ENCODE measurements at places on chromosomes 16 and 17.

- no peak for DNase-seq
These were observed 540.0 kb upstream of the GOT2 start for GRCh38 chr16:59274141-59274540.

- no peak for DNase-seq
These were observed 12.4 kb downstream of the P3H4 start for GRCh38 chr17:41799366-41799765.

GRCh38 chr17:42561897-42562387 is at the start of gene COASY:
TSS of gene COASY (plus strand) at chr17:42562148. CDS start at chr17:42562623, 475 bp downstream.
- peak; percentile 95 for DNase-seq

GRCh38 chr17:59399914-59400313 is 68.5 kb downstream of the YPEL2 start:
- DNase-seq = no peak

DNA sequence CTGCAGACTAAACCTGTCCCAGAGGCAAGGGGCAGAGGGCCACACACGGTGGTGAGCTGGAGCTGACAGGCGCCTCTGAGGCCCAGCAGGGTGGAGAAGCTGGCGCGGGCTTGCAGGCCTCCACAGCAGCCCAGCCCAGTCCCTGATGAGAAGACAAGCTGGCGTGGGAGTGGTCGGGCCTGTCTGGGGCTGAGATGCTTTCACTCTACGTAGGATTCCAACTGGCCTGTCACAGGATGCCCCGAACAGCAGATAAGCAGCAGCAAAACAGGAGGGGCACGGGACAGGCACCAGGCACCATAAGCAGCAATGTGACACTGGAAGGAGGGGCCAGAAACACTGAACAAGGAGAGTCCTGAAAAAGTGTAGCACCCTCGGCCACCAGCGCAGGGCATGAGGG is 40.1 kb downstream of the PEMT start:
- DNase-seq = no peak

DNA sequence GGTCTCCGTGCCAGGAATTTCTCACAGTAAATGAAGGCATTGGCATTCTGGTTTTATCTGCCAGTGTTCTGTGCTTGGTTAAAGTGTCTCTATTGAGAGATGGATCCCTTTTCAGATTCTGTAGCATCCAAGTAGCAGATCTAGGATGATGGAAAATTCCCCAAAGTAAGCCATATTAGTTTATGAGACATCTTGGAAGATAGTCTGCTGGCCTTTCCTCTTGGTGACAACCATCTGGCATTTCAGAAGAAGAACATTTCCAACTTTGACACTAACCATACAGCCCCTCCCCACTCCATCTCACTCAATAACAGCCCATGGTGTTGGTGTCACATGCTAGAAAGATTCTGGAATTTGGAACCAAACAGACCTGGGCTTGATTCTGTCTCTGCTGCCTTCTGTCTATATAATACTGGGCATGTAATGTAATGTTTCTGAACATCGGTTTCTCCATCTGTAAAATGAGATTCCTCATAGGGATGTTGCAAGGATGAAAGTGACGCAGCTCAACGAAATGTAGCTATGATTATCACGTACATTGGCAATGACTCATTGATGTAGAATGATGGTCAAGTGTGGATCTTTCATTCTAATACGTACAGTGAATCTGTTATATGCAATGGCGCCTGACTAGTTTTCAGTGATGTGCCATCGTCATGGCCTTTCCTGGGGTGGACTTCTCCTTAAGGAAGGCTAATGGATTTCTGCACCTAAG is 32.6 kb upstream of the PIRT start:
- no peak for DNase-seq

GRCh38 chr16:72921106-72921505 is 126.8 kb downstream of the ZFHX3 start:
- DNase-seq = peak; percentile 8

DNA sequence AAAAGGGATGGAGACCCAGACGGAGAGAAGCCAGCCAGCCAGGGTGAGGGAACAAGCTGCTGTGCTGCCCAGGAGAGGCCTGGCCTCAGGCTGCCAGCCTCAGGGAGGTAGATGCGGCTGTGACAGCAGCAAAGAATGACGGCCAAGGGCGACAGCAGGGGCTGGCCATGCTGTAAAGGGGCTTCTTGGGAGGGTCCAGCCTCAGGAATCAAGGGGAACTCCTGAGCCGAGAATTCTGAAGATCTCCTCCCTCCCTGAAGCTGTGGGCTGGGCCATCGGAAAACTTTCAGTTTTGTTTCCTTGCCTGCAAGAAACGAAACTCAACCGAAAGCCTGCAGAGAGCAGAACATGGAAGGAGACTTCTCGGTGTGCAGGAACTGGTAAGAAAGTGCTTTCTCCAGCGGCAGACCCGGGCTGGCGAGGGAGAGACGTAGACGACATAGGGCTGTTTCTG is at the start of gene XAF1:
Gene XAF1 (plus strand): TSS at position 316 of the 454 bp plus-strand sequence. CDS start 33 bp downstream, at position 349.
- peak; percentile 46 for DNase-seq

- no peak for DNase-seq
These were observed 2.9 kb upstream of the CLDN9 start for GRCh38 chr16:3009568-3010390.

- DNase-seq = no peak
These were observed 3.0 kb downstream of the TMEM132E start for GRCh38 chr17:34582185-34582900.

- no peak for DNase-seq
These were observed 1.7 kb downstream of the MLST8 start for GRCh38 chr16:2206780-2207433.

- no peak for DNase-seq
These were observed 72.7 kb downstream of the NT5M start for GRCh38 chr17:17375841-17376240.

DNA sequence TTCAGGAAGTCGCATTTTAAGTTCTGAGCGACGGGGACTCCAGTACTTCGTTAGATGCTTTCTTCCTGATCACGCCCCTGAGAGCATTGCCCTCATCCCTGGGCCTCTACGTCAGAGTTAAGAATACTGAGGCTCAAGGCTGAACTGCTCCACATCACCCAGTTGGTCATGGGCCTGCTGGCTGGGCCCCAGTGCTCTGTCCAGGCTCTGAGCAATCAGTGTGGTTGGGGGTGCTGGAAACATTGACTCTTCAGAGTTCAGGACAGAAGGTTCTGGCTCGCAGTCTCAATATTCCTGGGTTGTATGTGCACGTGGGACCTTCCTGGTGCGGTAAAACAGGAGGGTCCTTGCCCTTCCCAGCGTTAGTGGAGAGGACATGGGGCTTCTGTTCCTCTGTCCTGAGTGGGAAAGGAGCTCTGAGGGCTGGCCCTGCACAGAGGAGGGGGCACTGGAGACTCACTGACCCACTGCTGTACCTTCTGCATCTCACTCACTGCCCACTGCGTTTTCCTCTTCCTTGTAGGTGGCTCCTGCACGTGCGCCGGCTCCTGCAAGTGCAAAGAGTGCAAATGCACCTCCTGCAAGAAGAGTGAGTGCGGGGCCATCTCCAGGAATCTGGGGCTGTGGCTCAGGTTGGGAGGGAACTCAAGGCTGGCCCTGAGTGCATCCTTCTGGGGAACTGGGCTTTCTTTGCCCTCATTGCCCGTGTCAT is 518 bp downstream of the MT1E start:
- DNase-seq = no peak

DNA sequence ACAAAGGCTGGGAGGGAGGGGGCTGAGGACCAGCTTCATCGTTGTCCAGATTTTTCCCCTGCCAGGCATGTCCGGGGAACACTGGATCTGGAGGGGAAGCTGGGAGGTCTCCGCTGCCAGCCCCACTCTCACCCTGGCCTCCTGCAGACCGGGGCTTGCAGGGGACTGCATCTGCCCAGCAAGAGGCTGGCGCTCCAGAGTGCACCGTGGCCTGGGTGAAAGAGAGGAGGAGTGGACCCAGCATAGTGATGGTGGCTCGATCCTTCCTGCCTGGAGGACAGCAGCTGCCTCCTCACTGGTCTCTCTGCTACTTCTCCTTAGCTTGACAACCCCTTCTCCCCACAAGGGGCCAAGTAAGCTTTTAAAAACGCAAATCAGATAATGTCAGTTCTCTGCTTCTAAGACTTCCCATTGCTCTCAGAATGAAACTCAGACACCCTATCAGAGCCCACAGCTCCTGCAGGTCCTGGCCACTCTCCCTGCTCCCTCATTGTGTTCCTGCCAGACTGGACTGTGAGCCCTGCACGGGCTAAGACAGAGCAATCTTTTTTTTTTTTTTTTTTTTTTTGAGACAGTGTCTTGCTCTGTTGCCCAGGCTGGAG is 15.0 kb downstream of the CPNE2 start:
- no peak for DNase-seq

DNA sequence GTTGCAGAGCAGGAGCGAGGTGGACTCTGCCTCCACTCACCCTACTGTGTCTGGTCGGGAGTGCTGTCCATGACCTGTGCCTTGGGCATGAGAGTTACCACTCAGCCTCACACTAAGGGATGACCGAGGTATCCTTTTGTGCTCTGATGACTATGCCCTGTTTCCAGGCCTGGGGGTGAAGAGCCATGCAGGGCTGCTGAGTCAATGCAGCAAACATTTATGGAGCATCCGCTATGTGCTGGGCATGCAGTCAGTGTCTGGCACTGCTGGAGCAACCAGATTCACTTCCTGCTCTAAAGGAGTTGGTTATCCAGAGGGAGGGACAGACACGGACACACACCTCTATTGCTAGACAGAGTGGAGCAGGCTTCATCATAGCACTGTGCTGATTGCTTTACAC is 7.6 kb upstream of the HNF1B start:
- DNase-seq = no peak

- no peak for DNase-seq
These were observed 118.3 kb downstream of the RAB11FIP4 start for GRCh38 chr17:31509805-31510177.

DNA sequence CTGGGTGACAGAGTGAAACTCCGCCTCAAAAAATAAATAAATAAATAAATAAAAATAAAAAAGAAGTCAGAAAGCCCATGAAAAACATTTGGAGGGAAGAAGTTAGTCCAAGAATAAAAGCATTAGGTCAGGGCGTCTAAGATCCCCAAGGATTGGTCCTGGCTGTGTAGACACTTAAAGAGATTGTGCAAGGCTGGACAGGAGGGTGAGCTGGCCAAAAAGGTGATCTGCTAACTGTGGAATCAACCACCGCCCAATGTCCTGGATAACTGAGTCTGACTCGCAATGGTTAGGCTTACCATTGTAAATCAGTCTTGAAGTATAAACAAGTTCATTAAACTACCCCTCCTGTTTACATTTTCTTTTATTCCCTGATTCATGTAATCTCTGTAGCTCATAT is 8.8 kb upstream of the ABCA8 start:
- no peak for DNase-seq

- DNase-seq = no peak
These were observed 47.4 kb downstream of the CYB561 start for GRCh38 chr17:63398680-63399079.

GRCh38 chr16:28298511-28298878 is 6.2 kb downstream of the SBK1 start:
- DNase-seq = no peak

DNA sequence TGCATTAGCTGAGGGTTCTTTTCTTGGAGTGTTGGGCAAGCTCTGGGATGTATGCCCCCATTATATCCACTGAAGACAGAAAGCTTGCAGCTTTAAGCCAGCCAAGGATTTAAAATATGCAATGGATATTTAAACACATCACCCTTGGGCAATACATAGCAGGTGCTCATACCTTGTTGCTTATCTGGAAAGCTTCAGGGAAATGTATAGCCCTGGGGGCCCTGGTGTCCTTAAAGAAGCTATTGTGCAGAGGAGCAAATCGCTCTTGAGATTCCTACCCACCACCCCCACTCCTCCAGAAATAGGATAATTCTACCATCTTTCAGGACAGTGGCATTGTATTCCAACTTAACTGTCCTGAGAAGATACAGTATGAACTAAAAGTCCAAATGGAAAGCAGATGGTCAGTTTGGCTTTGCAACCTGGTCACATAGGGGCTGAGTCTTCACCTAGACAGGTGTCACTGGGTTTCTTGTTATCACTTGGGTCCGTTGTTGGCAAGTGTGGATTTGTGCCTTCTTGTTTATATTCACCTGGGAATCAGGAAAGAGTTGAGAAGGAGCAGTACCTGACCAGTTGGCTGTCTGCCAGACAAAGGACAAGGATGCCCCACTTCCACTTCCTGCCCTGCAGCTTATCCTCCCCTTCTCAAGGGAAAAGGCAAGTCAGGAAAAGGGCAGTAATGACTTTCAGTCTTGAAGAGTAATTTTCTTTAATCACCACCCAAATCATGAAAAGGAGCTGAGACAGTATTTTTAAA is 3.4 kb downstream of the ANKRD40CL start:
- DNase-seq = no peak

DNA sequence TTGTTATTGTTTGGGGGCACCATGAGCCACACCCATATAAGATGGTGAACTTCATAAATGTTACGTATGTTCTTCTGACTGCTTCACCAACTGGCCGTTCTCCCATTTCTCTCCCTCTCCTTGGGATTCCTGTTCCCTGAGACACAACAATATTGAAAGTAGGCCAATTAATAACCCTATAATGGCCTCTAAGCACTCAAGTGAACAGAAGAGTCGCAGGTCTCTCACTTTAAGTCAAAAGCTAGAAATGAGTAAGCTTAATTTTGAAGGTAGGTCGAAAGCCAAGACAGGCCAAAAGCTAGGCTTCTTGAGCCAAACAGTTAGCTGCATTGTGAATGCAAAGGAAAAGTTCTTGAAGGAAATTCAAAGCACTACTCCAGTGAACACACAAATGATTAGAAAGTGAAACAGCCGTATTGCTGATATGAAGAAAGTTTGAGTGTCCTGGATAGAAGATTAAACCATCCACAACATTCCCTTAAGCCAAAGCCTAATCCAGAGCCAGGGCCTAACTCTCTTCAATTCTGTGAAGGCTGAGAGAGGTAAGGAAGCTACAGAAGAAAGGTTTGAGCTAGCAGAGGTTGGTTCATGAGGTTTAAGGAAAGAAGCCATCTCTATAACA is 25.8 kb downstream of the HLF start:
- DNase-seq = no peak

- DNase-seq = no peak
These were observed 52.5 kb downstream of the CNOT1 start for GRCh38 chr16:58577141-58577540.
